SHP77 treated with DMSO at 0.1 percent for 48 hours (cell line): ENCODE measurements at places on chromosomes 11 and 22.

- no peak for DNase-seq
Measured at GRCh38 chr11:79466411-79466810, 25.6 kb upstream of the TENM4 start.

DNA sequence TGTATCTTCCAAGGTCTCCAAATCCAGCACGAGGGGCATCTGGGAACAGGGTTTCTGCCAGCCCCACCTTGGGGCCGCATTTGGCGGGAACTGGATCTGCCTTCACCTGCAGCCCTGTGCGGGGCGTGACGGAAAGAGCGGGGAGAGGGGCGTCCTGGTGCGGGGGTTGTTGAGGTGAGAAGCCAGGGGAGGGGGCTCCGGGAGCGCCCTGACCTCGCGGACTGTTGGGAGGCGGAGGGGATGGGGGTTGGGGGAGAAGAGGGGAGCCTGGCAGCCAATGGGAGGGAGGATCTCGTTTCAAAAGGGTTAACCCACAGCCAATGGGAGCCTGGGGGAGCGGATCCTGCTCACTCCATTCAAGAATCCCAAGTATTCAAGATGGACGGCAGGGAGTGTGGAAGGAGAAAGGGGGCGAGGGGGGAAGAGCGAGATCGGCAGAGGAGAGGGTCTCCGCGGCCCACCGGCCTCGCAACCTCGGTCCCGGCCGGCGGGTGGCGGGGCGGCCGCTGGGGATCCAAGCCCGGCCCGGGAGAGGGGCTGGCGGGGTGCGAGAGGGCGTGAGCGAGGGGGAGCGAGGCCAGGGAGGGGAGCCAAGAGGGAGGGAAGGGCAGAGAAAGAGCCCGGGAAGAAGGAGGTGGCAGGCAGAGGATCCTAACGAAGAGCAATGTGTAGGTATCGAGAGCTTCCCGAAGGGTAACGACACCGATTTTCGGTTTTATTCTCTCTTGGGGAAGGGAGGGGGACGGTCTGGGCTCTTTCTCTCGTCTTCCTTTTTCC is 11.5 kb downstream of the YPEL4 start:
- no peak for DNase-seq

DNA sequence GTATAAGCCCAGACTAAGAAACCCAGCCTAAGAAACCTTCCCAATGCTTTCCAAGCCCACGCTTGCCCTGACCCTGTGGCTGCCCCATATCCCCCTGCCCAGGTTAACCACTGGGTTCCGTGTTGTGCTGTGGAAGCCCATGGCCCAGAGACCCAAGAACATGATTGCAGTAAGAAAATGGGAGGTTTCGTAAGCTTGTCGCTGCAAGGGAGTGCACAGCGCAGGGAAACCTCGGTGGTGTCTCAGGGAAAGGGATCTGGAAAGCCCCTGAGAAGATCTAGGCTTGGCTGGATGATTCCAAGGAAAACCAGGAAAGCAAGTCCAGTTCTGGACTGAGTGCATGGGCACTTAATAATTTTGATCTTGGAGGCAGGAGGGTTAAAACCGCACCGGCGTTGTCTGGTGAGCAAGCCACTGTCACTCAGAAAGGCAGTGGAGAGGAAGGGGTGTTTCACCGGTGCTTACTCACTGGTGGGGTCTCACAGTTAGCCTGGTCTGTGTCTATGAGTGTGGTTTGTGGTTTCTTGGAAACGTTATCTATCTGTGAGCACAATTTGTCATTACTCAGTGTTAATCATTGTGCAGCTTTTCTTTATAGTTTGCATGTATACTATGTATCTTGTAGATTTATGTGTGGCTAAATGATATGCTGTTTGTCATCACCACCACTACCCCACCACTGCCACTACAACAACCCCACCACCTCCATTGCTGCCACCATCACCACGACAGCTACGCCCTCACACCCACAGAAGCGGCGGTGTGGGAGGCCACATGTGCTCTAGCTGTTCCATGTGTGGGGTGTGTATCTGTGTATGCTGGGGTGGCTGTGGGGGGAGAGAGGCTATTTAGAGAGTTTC is 53.3 kb upstream of the PRDM11 start:
- DNase-seq: no peak

DNA sequence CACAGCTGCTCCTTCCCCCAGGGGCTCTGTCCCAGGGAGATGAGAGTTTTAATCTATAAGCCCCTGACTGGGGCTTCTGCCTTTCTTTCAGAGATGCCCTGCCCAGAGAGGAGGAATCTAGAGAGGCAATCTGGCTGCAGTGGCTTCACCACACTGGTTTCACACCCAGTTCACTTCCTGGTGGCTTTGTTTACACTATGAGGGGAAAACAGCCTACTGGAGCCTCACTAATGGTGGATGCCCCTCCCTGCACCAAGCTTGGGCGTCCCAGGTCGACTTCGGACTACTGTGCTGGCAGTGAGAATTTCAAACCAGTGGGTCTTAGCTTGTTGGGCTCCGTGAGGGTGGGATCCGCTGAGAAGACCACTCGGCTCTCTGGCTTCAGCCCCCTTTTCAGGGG is 21.5 kb upstream of the MMP1 start:
- DNase-seq: no peak

GRCh38 chr11:72768581-72768980 is 16.4 kb upstream of the ARAP1 start:
- no peak for DNase-seq

GRCh38 chr11:6475936-6476335 is 2.2 kb upstream of the TRIM3 start:
- peak; percentile 13 for DNase-seq

GRCh38 chr22:39545386-39546365 is 13.1 kb upstream of the RPS19BP1 start:
- DNase-seq: no peak

- DNase-seq: no peak
Measured at GRCh38 chr11:134801570-134801969, 389.5 kb upstream of the B3GAT1 start.

- no peak for DNase-seq
Measured at GRCh38 chr11:62710001-62710345, 2.5 kb downstream of the GNG3 start.

DNA sequence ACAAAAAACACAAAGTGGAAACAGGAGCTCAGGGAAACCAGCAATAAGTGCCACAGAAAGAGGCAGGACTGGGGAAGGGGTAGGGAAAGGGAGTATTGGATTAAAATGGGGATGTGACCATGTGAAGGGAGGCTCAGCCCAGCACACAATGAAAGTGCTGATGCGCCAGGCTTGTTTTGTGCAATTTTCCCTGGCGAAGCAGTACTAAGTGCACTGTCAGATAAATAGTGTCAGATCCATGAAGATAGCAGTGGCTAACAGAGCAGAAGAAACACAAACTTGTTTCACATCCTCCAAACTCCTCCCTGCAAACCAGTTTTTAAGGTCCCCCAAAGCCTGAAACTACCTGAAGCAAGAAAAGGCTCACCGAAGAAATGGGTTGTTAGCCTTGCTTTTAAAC is 50.7 kb upstream of the RAPSN start:
- DNase-seq: no peak

DNA sequence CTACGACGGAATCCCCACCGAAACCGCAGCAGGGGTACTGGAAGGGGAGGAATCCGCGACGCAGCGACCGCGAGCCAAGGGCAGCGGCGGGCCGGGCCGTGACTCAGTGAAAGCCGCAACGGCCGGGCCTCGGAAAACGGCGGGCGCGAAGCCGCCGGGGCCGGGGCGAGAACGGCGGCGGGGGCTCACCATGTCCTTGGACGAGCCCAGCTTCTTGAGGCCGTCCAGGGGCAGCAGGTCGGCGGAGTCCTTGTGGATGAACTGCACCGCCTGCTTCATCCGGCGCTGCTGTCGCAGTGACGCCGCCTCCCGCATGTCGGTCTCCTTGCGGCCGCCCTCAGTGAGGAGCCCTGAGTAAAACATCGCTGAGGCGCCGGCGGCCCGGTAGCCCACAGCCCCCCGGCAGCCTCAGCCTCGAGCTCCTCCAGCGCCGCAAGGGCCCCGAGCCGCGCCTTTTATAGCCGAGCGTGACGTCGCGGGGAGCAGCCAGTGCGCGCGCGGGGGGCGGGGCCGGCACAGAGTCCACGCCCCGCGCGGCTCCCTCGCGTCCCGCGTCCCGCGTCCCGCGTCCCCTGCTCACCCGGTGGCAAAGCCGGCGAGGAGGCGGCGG is at the start of gene NRIP3:
Gene NRIP3 (minus strand): TSS at position 429 of the 610 bp plus-strand sequence. CDS start 66 bp downstream, at position 363.
- no peak for DNase-seq

DNA sequence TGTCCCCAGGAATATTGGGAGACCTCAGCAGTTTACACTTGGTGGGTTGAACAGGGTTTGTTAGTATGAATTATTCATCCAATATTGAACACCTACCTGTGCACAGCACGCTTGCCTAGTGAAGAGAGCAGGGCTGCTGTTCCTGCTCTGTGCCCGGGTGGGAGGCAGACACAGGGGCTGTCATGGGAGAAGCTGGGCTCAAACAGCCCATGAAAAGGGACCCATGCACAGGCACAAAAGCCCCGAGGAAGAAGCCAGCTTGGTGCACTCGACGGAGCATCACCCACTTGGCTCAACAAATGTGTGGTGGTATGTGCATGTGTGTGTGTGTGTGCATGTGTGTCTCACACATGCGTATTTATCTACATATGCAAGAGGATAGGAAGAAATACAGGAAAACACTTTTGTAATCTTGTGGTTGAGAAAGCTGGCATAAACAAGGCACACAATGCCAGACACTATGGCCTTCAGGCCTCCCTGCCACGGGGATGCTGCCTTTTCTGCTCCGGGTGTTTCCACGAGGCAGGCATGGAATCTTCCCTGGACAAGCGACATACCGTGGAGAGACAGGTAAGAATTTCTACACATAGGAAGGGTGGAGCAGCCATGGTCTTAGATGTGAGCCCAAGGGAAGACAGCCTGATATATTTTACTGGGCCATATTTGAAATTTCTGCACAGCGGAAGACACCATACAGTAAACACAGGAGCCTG is 5.0 kb upstream of the APOBEC3A start:
- no peak for DNase-seq

DNA sequence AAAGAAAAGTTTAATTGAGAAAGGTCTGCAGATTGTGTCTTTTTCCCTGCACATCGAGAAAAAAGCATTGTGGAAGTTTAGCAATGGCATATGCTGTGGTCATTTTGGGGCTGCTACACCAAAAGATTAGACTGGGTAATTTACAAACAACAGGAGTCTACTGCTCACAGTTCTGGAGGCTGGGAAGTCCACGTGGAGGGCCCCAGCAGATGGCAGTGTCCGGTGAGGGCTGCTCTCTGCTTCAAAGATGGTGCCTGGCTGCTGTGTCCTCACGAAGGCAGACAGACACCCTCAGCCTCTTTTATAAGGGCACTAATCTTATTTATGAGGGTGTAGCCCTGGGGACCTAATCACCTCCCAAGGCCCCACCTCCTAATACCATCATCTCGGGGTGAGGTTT is 21.1 kb downstream of the PHF21B start:
- DNase-seq: no peak

DNA sequence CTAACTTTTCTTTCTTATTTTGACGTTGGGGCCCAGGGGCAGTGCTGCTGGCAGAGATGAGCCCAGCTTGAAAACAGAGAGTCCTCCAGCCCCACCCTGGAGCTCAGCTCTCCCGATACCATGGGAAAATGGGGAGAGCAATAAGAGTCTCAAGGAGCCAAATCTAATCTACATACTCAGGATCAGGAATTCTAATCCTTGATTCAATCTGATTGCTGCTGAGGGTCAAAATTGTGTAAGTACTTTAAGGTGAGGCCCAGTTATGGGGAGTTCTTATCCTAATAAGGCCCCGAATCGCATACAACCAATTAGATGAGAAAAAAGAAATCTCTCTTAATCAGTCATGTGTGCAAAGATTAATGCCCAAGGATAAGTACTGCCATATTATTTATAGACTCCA is 202.9 kb downstream of the FAM76B start:
- DNase-seq: no peak

DNA sequence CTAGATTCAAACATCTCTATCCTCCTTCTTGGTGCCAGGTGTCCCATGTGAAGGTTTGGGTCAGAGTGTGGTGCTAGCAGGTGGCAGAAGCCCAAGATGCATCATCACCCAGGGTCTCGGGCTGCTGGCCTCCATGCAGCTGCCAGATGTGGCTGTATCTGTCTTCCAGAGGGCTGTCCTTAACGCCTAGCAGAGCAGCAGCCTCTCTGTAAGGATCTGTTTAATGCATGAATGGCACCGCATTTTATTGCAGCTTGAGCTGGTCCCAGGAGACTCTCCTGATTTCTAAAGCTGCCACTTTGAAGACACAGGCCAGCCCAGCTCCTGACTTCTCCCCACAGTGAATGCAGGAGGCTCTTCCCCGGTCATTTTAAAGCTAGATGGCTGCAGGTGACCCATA is 26.3 kb downstream of the SLC1A2 start:
- DNase-seq: no peak

DNA sequence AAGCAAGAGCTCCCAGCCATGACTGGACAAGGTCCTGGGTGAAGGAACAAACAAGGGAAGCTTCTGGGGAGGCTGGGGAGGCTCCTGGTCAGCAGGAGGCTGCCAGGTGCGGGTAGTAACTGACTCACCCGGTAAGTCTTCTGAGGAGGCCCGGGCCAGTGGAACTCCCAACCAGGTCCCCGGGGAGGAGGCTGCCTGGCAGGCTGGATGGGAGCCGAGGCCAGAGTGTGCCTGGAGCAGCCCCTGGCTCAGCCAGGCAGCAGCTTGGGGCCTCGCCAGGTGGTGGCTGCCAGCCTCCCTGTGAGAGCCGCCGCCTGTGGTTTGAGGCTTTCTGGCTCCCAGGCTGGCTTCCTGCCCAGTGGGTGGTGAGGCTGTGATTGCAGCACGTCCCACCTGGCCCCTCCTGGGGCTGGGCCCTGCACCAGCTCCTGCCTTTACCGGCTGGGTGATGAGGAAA is 46.2 kb downstream of the IGF2 start:
- DNase-seq: peak; percentile 8

GRCh38 chr11:83056204-83056603 is 15.5 kb downstream of the RAB30 start:
- no peak for DNase-seq

DNA sequence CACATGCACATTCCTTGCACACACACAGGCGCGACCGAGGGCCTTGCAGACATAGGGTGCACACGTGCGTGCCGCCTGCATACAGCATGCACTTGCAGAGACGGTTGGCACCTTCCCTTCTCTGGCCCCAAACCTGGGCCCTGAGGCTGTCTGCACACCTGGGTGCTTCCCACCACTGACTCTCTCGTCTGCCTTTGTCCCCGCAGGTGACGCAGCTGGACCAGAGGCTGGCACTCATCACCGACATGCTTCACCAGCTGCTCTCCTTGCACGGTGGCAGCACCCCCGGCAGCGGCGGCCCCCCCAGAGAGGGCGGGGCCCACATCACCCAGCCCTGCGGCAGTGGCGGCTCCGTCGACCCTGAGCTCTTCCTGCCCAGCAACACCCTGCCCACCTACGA is 38.0 kb downstream of the CDKN1C start:
- DNase-seq: no peak
